ENCODE measurements at places on chromosomes 11 and 22. TPM values are rescaled to one million over a fixed set of nuclear protein-coding genes. Genes with fewer than 3 reads are reported as not detected.

DNA sequence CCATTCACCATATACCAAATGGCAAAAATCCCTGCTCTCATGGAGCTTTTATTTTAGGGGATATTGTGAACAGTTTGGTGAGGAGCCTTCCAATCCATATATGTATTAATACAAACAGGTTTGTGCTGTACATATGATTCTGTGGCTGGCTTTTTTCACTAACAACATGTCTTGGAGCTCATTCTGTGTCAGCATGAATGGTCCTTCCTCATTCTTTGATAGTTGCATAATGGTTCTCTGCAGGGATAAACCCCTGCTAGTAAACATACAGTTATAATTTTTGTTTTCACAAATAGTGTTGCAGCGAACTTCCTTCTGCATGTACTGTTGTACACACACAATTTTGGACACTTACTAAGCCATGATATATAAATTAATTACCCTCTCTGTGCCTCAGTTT lies 8.3 kb downstream of the PRR5L start:
- no peaks in the 10 kb centered on the region for H3K27me3 ChIP-seq
- no peak overlapping the region for H3K4me3 ChIP-seq
- H3K36me3 ChIP-seq, result no peaks in the 10 kb centered on the region

The CSF2RB gene
- total RNA-seq, result 61.7 TPM

The DLG2 gene
- total RNA-seq, result 11.7 TPM

DNA sequence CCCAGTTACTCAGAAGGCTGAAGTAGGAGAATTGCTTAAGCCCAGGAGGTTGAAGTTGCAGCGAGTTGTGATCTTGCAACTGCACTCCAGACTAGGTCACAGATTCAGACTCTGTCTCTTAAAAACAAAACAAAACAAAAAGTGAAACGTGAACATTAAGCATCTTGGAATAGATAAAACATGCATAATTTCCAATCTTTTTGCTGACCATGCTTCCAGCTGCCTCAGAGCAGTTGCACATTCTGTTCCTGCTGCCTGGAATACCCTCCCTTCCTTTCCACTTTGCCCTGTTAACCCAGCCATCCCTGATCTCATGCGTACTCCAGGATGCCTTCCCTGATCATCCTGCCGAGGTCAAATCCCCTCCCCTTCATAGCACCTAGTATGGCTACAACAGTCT lies 718 bp upstream of the CCDC88B start:
- no peaks in the 10 kb centered on the region for H3K27me3 ChIP-seq
- no peak for DNase-seq
- peak overlapping the region; percentile 85 for H3K27ac ChIP-seq
- H3K4me3 ChIP-seq, result peak overlapping the region; percentile 53

DNA sequence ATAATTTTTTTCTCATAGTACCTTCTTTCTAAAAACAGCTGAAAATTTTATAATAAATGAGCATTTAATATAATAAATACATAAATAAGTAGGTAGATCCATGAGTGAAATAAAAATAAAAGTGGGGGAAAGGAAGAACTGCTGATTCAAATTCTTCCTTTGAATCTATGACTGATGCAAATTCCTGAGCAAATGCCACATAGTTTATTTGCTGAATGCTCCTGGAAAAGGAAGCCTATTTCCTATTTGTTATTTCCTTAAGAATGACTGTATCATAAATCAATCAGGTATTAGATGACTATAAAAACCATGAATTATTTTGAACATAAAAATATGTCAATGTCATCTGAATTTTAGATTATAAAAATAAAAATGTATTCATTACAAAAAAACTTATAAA lies 16.6 kb downstream of the BTBD10 start:
- no peak for DNase-seq
- H3K27me3 ChIP-seq, result no peaks in the 10 kb centered on the region

The AIFM3 gene
- 3.7 TPM for total RNA-seq

DNA sequence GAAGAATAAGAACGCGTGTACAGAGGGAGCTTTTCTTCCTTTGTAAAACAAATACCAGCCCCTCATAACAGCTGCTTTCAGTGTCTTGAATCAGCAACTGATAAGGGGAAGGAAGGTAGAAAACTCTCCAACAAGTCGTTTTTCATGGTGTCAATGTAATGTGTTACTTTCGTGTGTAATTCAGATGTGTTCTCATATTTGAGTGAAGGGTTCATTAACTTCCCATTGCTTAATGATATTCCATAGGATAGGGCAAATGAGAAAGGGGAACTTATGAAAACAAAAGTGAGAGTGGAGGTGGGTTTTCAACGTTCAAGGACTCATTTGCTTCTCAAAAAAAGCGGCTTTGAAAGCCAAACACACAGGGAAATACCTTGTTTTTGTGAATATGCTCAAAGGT lies 452.1 kb downstream of the NTM start:
- no peaks in the 10 kb centered on the region for H3K27me3 ChIP-seq
- H3K36me3 ChIP-seq, result no peaks in the 10 kb centered on the region
- no peak overlapping the region for H3K27ac ChIP-seq
- H3K4me3 ChIP-seq, result no peak overlapping the region

- no peaks in the 10 kb centered on the region for H3K36me3 ChIP-seq
- peak overlapping the region; percentile 76 for H3K4me3 ChIP-seq
- no peaks in the 10 kb centered on the region for H3K27me3 ChIP-seq
- H3K4me1 ChIP-seq, result peaks cover 45% of the 10 kb centered on the region
Observed at GRCh38 chr11:95229199-95229992, 1.6 kb downstream of the SESN3 start.

DNA sequence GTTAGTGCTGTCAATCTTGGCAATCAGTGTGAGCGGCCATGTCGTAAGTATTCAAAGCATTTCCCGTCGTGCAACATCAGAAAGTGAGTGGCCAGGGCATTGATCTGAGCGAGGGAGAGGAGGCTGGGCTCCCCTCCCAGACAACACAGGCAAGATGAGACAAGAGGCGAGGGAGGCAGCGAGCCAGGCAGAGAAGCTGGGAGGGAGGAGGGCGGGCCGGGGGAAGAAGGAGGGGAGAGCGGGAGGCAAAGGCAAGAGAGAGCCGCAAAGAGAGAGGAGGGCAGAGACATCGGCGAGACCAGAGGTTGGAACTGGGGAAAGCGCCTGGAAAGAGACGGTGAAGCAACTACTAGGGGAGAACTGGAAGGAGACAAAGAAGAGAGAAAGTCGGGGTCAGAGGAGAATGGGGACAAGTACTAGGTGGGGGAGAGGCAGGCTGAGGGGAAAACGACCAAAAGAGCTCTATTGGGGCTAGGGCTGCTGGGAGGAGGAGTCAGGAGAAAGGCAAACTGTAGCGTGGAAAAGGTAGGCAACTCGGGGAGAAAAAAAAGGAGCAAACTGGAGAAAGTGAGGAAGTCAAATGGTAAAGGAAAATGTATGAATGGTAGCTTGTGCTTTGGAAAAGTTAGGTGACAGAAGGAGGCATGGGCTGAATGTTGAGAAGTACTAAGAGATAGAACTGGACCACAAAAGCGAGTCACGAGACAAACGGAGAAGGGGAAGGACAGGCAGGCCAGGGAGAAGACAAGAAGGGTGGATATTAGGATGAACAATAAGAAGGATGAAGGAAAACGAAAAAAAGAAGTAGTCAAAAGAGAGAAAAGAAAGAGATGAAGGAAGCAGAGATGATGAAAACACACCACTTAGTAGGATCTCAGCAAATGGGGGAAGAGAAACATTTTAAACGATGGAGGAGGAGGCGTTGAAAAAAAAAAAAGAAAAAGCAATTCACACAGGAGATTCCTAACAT lies 130.5 kb upstream of the C11orf58 start:
- peak; percentile 71 for DNase-seq
- H3K4me3 ChIP-seq, result peak overlapping the region; percentile 46
- H3K27me3 ChIP-seq, result peaks cover 100% of the 10 kb centered on the region
- H3K4me1 ChIP-seq, result peaks cover 41% of the 10 kb centered on the region
- peak overlapping the region; percentile 84 for H3K27ac ChIP-seq

The CCDC157 gene
- total RNA-seq, result 5.2 TPM

The SCARF2 gene
- 15.0 TPM for total RNA-seq

The FREY1 gene
- total RNA-seq, result not detected

The MED15 gene
- total RNA-seq, result 151 TPM

- no peaks in the 10 kb centered on the region for H3K36me3 ChIP-seq
- peaks cover 7% of the 10 kb centered on the region for H3K27me3 ChIP-seq
- H3K4me3 ChIP-seq, result no peak overlapping the region
- H3K4me1 ChIP-seq, result no peaks in the 10 kb centered on the region
Observed at GRCh38 chr11:1138097-1138496, 19.7 kb upstream of the MUC5AC start.

DNA sequence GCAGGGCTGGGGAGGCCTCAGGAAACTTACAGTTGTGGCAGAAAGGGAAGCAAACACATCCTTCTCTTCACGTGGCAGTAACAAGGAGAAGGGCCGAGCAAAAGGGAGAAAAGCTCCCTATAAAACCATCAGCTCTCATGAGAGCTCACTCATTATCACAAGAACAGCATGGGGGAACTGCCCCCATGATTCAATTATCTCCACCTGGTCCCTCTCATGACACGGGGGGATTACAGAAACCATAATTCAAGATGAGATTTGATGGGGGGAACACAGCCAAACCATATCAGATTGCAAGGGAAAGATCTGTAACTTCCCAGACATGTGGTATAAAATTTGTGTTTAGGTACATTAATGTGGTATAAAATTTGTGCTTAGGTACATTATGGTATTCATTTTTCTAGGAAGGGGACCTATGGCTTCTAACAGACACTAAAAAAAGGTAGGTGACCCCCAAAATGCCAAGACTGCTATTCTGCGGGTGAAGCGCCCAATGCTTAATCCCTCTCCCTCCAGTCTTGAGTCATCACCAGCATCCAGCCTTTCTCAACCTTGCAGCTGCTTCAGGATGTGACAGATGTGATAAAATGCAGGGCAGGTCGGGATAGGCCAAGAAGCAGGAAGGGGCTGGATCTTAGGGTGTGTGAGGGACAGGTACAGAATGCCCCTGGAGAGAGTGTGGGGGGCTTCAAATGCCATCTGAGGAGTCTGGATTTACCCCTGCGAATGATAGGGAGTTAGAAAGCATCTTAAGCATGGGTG lies 57.7 kb upstream of the AMPD3 start:
- H3K27ac ChIP-seq, result no peak overlapping the region
- DNase-seq, result no peak
- H3K4me1 ChIP-seq, result no peaks in the 10 kb centered on the region
- H3K4me3 ChIP-seq, result no peak overlapping the region
- H3K27me3 ChIP-seq, result peaks cover 5% of the 10 kb centered on the region
- no peaks in the 10 kb centered on the region for H3K36me3 ChIP-seq

DNA sequence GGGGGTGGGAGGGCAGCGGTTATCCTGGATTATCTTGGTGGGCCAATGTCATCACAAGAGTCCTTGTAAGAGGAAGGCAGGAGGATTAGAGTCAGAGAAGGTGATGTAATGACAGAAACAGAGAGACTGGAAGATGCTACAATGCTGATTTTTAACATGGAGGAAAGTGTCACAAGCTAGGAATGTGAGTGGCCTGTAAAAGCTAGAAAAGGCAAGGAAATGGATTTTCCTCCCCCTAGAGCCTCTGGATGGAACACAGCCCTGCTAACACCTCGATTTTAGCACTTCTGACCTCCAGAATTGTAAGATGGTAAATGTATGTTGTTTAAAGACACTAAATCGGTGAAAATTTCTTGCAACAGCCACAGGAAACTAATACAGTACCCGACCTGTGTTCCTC lies 109.3 kb downstream of the MN1 start:
- H3K4me1 ChIP-seq, result no peaks in the 10 kb centered on the region
- no peak overlapping the region for H3K27ac ChIP-seq
- DNase-seq, result no peak
- no peaks in the 10 kb centered on the region for H3K36me3 ChIP-seq

GRCh38 chr22:29369460-29369859 lies 18.9 kb downstream of the AP1B1 start:
- peak; percentile 76 for DNase-seq
- no peaks in the 10 kb centered on the region for H3K27me3 ChIP-seq
- H3K27ac ChIP-seq, result no peak overlapping the region
- H3K36me3 ChIP-seq, result peaks cover 18% of the 10 kb centered on the region

The RAB38 gene
- 2.7 TPM for total RNA-seq

DNA sequence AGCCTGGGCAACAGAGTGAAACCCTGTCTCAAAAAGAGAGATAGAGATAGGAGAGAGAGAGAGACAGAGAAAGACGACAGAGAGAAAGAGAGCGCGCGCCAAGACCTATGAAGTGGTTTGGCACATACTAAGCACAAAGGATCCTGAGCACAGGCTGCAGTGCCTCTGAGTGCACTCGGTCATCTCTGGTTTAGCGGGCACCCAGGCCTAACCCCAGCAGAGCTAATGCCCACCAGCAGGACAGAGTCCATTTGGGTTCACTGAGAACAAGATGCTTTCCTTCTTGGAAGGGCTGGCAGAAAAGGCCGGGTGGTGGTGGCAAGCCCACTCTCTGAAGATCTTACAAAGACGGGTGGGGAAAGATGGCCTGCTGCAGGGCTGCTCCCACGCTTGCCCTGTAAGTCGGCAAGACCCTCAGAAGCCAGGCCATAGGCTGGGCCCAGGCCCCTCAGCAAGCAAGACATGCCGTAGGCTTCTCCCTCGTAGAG lies 3.3 kb downstream of the SCARF2 start:
- no peak overlapping the region for H3K4me3 ChIP-seq
- no peaks in the 10 kb centered on the region for H3K36me3 ChIP-seq
- peaks cover 84% of the 10 kb centered on the region for H3K27me3 ChIP-seq
- peak; percentile 54 for DNase-seq

The TNNT3 gene
- total RNA-seq, result 1.8 TPM

The FOXR1 gene
- total RNA-seq, result not detected

The PIH1D2 gene
- total RNA-seq, result 1.4 TPM

DNA sequence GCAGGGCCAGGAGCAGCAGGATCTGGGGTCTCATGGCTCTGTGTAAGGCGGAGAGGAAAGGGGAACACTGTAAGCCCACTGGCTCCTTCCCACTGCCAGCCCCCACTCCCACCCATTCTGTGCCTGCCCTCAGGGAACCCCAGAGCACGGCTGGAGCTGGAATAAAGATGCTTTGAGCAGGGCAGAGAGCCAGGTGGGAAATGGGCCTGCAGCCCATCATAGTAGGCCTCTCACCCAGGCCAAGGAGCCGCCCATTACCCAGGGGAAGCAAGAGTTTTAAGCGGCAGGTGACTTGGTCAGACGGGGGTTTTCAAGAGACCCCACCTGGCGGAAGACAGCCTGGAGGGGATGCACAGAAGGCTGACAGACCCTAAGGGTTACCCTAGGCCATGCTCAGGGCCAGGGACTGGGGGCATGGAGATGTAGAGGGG lies 4.6 kb downstream of the LRRC32 start:
- H3K36me3 ChIP-seq, result peaks cover 25% of the 10 kb centered on the region
- H3K4me1 ChIP-seq, result peaks cover 21% of the 10 kb centered on the region
- peak overlapping the region; percentile 20 for H3K27ac ChIP-seq
- peak; percentile 67 for DNase-seq
- H3K27me3 ChIP-seq, result peaks cover 23% of the 10 kb centered on the region
